ENCODE measurements at places on chromosomes 13 and 19. TPM values are rescaled to one million over a fixed set of nuclear protein-coding genes. Genes with fewer than 3 reads are reported as not detected.

- DNase-seq, result no peak
Observed at GRCh38 chr19:15885919-15886318, 12.0 kb downstream of the CYP4F2 start.

DNA sequence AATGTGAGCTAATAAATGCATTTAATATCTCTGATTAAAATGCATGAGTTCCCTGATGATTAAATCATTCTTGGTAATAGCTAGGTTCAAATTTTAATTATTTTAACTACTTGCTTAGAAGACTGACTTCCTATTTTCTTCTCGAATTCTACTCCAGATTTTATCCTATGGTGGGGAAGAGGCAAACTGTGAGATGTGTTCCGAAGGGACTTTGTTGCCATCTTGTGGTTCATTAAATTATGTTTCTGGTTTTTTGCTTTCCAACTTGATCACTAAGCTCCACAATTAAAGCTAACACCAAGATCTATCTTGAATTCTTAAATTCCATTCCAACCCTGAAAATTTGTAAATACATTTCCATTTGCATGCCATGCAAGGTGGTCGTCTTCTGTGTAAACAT is 538.4 kb upstream of the PCDH20 start:
- DNase-seq, result no peak

DNA sequence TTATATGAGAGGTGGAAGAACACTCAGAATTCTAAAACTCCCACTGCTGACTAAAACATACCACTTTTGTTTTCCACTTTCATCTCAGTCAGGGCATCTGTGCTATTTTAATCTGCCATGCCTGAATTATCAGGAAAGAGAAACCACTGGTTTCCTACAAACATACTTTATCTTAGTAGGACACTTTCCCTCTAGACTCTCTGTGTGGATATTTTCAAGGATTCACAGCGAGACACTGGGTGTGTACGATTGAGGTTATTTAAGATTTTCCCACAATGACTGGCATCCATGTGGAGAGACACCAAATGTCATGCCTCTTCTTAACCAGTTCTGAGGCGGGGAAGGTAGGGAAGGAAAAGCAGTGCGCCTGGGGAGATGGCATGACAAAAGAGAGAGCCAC is 212.2 kb downstream of the ENOX1 start:
- DNase-seq, result no peak

Gene ZNF146
- total RNA-seq, result 53.0 TPM

Gene TJP3
- total RNA-seq, result 0.21 TPM
